ENCODE measurements at places on chromosomes 11 and 22. TPM values are rescaled to one million over a fixed set of nuclear protein-coding genes. Genes with fewer than 3 reads are reported as not detected.

DDX25 gene
- 0.15 TPM for total RNA-seq

POU2AF3 gene
- total RNA-seq = 0.64 TPM

SLN gene
- not detected for total RNA-seq

NEFH gene
- total RNA-seq = 0.08 TPM

TMEM223 gene
- total RNA-seq = 20.1 TPM

SYT13 gene
- 0.13 TPM for total RNA-seq

KIAA1671 gene
- total RNA-seq = 48.1 TPM

MS4A6A gene
- not detected for total RNA-seq

VPS37C gene
- 24.0 TPM for total RNA-seq

WBP2NL gene
- 0.44 TPM for total RNA-seq

FAT3 gene
- total RNA-seq = 0.33 TPM

RIMBP3C gene
- total RNA-seq = 0.90 TPM

TRPM5 gene
- 0.08 TPM for total RNA-seq

SLC16A8 gene
- not detected for total RNA-seq

OR51A7 gene
- not detected for total RNA-seq

TCN1 gene
- not detected for total RNA-seq

GSTT2 gene
- 0.26 TPM for total RNA-seq

OVOL1 gene
- 0.23 TPM for total RNA-seq

CCDC15 gene
- total RNA-seq = 2.8 TPM

BATF2 gene
- total RNA-seq = 1.6 TPM

LRRC74B gene
- not detected for total RNA-seq

TUBA8 gene
- 1.3 TPM for total RNA-seq

ANKK1 gene
- 0.08 TPM for total RNA-seq

LMNTD2 gene
- 21.8 TPM for total RNA-seq

NXPE4 gene
- not detected for total RNA-seq

KRTAP5-11 gene
- total RNA-seq = not detected

OTOG gene
- total RNA-seq = not detected

GNAZ gene
- total RNA-seq = 11.9 TPM

FGF3 gene
- total RNA-seq = not detected

MAP6 gene
- total RNA-seq = 0.21 TPM

MMP13 gene
- 0.15 TPM for total RNA-seq

CNTF gene
- total RNA-seq = 3.0 TPM

NF2 gene
- total RNA-seq = 190 TPM

SYT8 gene
- total RNA-seq = 3.5 TPM

RCOR2 gene
- 10.2 TPM for total RNA-seq

AGBL2 gene
- total RNA-seq = 6.8 TPM

ANO1 gene
- 2.3 TPM for total RNA-seq

DNAJC4 gene
- 41.0 TPM for total RNA-seq

TMEM123 gene
- 383 TPM for total RNA-seq

TMEM191B gene
- 3.7 TPM for total RNA-seq

RAB38 gene
- 0.15 TPM for total RNA-seq

PARVB gene
- 28.1 TPM for total RNA-seq

ZBTB16 gene
- total RNA-seq = 0.21 TPM

ADM2 gene
- 3.9 TPM for total RNA-seq

SAA1 gene
- 7.9 TPM for total RNA-seq

RRP8 gene
- 23.1 TPM for total RNA-seq

SERPIND1 gene
- 0.18 TPM for total RNA-seq

MOGAT2 gene
- total RNA-seq = 0.08 TPM

TMPRSS5 gene
- 0.85 TPM for total RNA-seq

SEPTIN5 gene
- 17.2 TPM for total RNA-seq

OPCML gene
- not detected for total RNA-seq

CCDC86 gene
- 70.2 TPM for total RNA-seq

TRIM29 gene
- total RNA-seq = 0.64 TPM
